ENCODE measurements at places on chromosomes 11 and 22.

DNA sequence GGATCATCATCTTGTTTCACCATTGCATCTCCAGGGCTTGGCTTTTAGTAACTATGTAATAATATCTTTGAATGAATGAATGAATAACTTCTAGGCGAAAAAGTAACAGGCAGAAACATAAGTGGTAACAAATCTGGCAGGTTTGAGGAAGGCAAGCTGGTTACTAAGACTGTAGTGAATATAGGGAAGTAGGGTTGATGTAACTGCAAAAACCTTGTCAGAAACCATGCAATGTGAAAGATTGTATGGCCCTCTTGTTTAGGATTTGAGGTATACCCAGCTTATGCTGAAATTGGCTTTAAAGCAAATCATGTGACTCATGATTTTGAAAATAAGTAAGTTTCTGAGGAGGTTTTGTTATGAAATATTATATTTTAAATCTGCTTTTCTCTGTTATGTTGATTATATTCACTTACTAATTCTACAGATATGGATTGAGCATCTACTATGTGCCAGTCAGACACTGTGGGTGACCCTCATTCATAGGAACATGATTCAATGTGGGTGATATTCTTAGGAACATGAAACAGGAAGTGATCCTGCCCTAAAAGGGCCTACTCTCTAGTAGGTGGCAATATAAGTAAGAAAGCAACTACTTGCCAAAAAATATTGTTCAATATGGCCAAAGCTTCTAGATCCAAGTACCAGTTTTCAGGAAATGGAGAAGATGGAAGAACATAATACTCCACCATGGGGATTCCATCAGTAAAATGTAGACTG is 115.5 kb upstream of the CCDC90B start:
- DNase-seq: no peak
- no peaks in the 10 kb centered on the region for H3K27me3 ChIP-seq
- no peak overlapping the region for H3K4me3 ChIP-seq
- no peaks in the 10 kb centered on the region for H3K4me1 ChIP-seq
- no peaks in the 10 kb centered on the region for H3K36me3 ChIP-seq

DNA sequence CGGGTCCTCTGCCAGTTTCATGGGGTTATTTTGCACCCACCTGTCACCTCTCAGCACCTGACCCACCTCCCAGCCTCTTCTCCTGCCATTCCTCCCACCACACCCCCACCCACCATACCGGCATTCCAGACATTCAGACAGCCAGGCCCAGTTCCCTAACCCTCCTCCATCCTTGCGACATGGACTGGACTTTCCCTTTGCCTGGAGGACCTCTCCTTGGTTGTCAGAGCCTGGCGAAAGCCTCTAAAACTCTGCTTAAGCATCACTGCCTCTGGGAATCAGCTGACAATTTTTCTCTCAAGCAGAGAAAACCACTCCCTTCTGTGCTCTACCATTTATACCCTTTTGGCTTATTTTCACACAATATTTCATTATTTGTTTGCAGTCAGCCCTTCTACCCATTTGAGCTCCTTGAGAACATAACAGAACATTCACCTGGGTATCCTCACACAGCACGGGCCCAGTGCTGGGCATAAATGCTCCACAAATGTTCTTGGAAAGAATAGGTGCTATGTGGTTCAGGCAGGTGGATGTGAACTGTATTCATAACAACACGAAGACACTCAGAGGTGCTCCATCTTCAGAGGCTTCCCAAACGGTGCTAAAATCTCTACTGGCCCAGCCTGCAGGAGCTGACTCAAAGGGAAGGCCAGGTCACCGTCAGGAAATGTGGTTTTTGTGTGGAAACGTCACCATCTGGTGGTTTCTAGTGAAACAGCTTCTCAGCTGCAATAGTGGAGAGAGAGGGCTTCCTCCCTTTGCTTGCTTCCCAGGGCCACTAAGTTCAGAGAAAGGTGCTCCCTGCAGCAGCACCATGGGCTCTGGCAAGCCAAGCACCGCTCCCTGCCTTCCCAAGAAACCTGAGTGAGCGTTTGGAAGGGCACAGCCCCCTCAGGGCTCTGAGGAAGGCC is 10.4 kb downstream of the SPATA19 start:
- no peaks in the 10 kb centered on the region for H3K4me1 ChIP-seq
- H3K27ac ChIP-seq: no peak overlapping the region
- no peaks in the 10 kb centered on the region for H3K27me3 ChIP-seq
- H3K36me3 ChIP-seq: no peaks in the 10 kb centered on the region

- no peaks in the 10 kb centered on the region for H3K36me3 ChIP-seq
- DNase-seq: no peak
- H3K4me1 ChIP-seq: no peaks in the 10 kb centered on the region
- no peak overlapping the region for H3K27ac ChIP-seq
- no peaks in the 10 kb centered on the region for H3K27me3 ChIP-seq
These were observed 36.4 kb upstream of the CWF19L2 start for GRCh38 chr11:107494055-107494454.

GRCh38 chr22:17087498-17088131 is 2.8 kb downstream of the IL17RA start:
- H3K27me3 ChIP-seq: no peaks in the 10 kb centered on the region
- H3K36me3 ChIP-seq: no peaks in the 10 kb centered on the region
- peak overlapping the region; percentile 48 for H3K27ac ChIP-seq
- DNase-seq: peak; percentile 39

GRCh38 chr11:66728693-66729385 is at the start of gene SPTBN2:
Gene SPTBN2, minus strand, starts transcription at chr11:66729216. Its CDS starts 7,976 bp downstream, at chr11:66721240.
- peaks cover 28% of the 10 kb centered on the region for H3K27me3 ChIP-seq
- H3K4me1 ChIP-seq: peaks cover 8% of the 10 kb centered on the region
- DNase-seq: no peak

- no peak for DNase-seq
- H3K4me3 ChIP-seq: peak overlapping the region; percentile 65
- no peaks in the 10 kb centered on the region for H3K36me3 ChIP-seq
- H3K27ac ChIP-seq: no peak overlapping the region
- no peaks in the 10 kb centered on the region for H3K27me3 ChIP-seq
These were observed 847 bp downstream of the ME3 start for GRCh38 chr11:86671531-86672006.

DNA sequence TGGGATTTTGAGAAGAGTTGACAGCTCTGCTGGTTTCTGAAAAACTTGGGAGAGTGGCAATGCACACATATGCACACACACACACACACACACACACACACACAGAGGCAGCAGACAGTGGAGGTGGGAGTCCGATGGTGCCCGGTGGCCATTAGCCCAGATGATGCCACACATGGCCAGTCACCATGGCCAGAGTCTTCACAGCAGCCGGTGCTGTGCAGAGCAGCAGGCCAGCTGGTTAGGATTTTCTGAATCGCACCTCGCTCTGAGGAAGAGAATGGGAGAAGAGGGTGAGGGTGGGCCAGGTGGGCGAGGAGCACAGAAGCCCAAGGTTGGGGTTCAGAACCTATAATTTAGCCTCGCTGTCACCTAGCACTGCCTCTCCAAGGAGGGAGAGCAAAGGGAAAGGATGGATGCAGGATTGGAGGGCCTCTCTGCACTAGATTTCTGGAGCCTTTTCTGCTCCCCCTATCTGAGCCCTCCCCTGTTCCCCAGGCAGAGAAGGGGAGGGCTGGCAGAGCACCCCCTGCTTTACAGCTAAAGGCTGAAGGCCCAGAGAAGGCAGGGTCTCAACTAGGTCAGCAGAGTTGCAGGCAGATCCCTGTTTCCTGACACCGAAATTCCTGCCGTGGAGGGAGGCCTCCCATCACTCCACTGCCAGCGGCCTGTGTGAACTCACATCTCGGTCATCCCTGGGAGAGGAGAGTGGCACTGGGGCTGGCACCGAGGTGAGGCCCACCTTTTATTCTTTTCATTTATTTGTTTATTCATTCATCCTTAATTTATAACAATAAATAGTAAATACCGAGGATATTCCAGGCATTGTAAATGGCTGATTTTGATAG is 25.8 kb upstream of the FXYD6 start:
- H3K27ac ChIP-seq: no peak overlapping the region
- H3K4me1 ChIP-seq: no peaks in the 10 kb centered on the region
- H3K36me3 ChIP-seq: no peaks in the 10 kb centered on the region
- H3K27me3 ChIP-seq: no peaks in the 10 kb centered on the region
- no peak overlapping the region for H3K4me3 ChIP-seq
- no peak for DNase-seq

- no peak overlapping the region for H3K4me3 ChIP-seq
- no peak overlapping the region for H3K27ac ChIP-seq
- H3K36me3 ChIP-seq: peaks cover 37% of the 10 kb centered on the region
- no peaks in the 10 kb centered on the region for H3K4me1 ChIP-seq
- DNase-seq: no peak
These were observed 31.6 kb downstream of the CPT1A start for GRCh38 chr11:68810164-68810563.

GRCh38 chr11:41286751-41287150 is 172.7 kb downstream of the LRRC4C start:
- H3K36me3 ChIP-seq: no peaks in the 10 kb centered on the region
- H3K4me3 ChIP-seq: no peak overlapping the region
- DNase-seq: no peak
- H3K27ac ChIP-seq: no peak overlapping the region
- H3K4me1 ChIP-seq: no peaks in the 10 kb centered on the region
- no peaks in the 10 kb centered on the region for H3K27me3 ChIP-seq

- no peak overlapping the region for H3K27ac ChIP-seq
- H3K4me3 ChIP-seq: no peak overlapping the region
- no peaks in the 10 kb centered on the region for H3K4me1 ChIP-seq
- no peak for DNase-seq
- H3K27me3 ChIP-seq: peaks cover 12% of the 10 kb centered on the region
These were observed 6.3 kb upstream of the TIMP3 start for GRCh38 chr22:32795214-32795596.

GRCh38 chr11:11608783-11609232 is 13.0 kb downstream of the GALNT18 start:
- no peak overlapping the region for H3K4me3 ChIP-seq
- H3K27ac ChIP-seq: no peak overlapping the region
- DNase-seq: no peak
- no peaks in the 10 kb centered on the region for H3K4me1 ChIP-seq

DNA sequence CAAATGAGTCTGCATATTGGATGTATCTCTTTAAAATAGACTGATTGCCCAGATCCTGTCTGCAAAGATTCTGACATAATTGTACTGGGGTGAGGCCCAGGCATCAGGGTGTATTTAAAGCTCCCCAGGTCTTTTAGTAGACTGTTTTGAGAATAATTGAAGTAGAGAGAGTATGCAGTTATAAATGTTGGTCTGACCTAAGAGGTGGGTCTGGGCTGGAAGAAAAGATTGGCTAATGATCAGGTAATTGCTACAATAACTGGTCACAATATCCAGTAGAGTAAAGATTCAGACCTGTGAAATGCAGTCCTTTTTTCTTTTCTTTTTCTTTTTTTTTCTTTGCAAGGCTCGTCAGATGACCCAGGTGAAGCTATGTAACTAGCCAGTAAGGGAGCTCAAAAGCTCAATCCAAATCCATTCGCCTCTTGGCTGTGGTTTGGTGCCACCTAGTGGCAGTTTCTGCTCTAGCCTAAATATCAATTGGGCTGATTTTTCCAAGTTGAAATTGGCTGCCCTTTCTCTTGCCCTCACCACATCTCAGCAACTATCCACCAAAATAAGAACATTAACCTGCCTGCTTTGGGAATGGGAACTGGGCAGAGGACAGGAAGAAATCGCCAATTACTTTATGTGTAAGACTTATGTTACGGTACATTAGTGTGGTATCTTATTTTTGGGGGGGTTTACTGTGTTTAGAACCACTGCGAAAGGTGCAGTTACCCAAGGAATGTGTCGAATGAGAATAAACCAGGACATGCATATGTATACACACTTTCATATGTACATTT is 45.9 kb downstream of the ZNF143 start:
- peak; percentile 39 for DNase-seq
- no peaks in the 10 kb centered on the region for H3K4me1 ChIP-seq
- H3K36me3 ChIP-seq: peaks cover 30% of the 10 kb centered on the region

DNA sequence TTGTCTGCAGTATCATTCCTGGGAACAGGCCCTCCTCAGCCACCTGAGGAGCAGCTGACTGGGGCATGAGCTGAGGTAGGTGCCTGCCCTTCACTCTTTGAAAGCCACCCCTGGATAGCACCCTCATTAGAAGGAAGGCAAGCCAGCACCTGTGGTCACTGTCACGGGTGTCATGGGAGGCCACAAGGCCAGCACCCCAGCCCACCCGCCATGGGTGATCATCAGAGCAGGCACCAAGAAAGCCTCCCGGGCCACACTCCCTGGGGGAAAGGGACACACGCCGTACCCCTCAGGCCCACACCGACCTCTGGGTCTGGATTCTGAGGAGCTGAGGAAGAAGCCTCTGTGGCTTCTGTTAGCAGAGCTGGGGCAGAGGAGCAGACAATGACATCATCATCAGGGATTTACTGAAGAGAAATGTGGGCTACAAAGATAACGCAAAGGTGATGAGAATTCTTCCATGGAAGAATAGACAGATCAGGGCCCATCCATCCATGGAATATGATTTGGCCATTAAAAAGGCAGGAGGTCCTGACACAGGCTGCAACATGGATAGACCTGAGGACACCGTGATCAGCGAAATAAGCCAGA is 16.7 kb upstream of the NAP1L4 start:
- H3K4me3 ChIP-seq: no peak overlapping the region
- H3K27me3 ChIP-seq: no peaks in the 10 kb centered on the region
- H3K27ac ChIP-seq: no peak overlapping the region
- H3K36me3 ChIP-seq: peaks cover 36% of the 10 kb centered on the region
- DNase-seq: no peak

GRCh38 chr11:67442504-67443404 is 522 bp downstream of the CORO1B start:
- no peaks in the 10 kb centered on the region for H3K36me3 ChIP-seq
- H3K27me3 ChIP-seq: no peaks in the 10 kb centered on the region
- H3K4me3 ChIP-seq: no peak overlapping the region
- H3K4me1 ChIP-seq: peaks cover 69% of the 10 kb centered on the region
- peak overlapping the region; percentile 89 for H3K27ac ChIP-seq

DNA sequence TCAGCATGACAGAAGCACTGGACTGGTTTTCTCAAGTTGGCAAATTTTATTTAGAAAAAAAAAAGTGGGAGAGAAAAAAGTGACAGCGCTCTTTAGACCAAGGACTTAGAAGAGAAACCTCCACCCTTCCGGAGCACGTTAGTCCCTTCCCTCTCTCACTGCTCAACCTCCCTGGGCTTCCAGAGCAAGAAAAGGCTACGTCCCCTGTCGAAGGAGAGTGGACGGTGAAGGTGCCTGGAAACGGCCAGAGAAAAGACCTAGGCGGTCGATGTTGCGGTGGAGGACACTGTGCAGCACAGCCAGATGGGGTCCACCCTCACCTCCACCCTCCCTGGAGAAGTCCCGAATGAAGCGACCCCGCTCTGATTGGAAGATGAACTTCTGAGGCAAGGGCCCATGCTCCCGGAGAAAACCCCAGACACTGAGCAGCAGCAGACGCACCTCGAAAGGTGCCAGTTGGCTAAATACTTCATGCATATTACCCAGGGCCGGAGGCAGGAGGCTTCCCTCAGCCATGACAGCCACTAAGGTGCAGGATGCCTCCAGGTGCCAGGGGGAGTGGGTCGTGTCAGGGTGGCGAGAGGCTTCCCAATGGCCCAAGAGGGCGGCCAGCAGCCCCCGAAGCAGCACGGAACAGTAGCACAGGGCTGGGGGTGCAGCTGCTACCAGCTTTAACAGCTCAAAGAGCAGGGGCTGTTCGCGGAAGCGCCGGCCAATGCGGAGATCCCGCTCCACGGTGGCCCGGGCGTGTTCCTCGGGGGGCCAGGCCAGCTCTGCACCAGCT is 604 bp upstream of the GANAB start:
- H3K4me3 ChIP-seq: no peak overlapping the region
- peaks cover 22% of the 10 kb centered on the region for H3K36me3 ChIP-seq
- peak overlapping the region; percentile 6 for H3K27ac ChIP-seq
- no peak for DNase-seq
- H3K27me3 ChIP-seq: no peaks in the 10 kb centered on the region

GRCh38 chr11:104164028-104164520 is at the start of gene PDGFD:
Gene PDGFD, minus strand, starts transcription at chr11:104164147.
- no peak within 1 kb of the TSS for H3K4me3 ChIP-seq
- peaks cover 2% of the 10 kb centered on the region for H3K4me1 ChIP-seq
- no peak for DNase-seq
- no peaks in the 10 kb centered on the region for H3K27me3 ChIP-seq
